IMR-90 (cell line): ENCODE measurements at places on chromosomes 1 and 21. TPM values are rescaled to one million over a fixed set of nuclear protein-coding genes. Genes with fewer than 3 reads are reported as not detected.

DNA sequence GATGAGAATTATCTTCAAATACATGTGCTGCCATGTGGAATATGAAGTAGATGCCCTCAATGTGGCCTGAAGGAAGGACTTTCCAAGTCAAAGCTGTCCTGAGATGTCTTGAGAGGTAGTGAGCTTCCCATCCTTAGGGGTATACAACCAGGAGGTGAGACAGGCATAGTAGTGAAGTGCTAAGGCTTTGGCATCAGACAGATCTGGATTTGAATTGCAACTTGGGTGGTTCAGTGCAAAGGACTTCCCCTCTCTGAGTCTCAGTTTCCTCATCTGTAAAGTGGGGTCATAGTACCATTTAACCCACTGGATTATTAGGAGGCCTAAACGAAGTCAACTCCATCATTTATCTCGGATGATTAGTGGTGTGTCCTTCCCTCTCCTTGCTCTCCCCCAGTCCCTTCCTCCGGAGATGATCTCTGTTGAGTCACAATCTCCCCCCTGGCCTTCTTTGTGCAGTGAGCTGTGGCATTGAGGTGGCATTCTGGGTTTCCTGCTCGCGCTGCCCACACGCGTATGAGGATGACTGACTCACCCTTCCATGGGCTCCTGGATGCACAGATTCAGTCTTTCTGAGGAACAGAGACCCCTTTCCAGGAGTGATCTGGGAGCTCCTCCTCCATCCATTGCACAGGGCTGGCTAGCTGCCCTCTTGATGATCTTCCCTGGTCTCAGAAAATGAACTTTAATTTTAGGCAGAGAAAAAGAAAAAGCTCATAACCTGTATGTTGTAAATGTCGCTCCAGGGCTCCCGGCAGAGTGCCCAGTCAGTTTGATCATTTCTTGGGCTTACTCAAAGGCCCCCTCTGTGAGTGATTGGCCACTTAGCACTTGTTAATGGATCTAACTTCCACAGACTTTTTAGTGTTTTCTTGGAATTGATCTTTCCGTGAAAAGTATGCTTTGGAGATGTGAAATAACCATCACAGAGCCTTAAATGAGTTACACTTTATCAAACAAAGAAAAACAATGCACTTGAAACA is 354.6 kb downstream of the PTPRU start:
- DNase-seq = peak; percentile 21

DNA sequence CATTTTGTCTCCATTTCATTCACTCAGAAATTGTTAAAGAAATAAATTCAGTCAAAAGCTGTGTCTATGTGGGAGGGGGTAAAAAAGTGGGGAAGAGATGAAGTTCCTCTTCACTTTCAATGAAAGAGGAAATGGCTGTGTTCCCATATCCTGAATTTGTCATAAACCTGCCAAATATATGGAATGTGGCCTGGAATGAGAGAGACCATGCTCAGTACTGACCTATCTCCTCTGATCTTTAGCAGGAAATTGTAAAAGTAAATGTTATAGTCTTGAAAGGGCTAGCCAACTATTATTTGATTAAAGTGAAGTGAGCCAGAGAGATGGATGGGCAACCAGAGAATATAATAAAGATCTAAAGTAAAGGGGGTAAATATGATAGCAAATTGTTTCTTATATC is 130.3 kb upstream of the C21orf91 start:
- no peak for DNase-seq

DNA sequence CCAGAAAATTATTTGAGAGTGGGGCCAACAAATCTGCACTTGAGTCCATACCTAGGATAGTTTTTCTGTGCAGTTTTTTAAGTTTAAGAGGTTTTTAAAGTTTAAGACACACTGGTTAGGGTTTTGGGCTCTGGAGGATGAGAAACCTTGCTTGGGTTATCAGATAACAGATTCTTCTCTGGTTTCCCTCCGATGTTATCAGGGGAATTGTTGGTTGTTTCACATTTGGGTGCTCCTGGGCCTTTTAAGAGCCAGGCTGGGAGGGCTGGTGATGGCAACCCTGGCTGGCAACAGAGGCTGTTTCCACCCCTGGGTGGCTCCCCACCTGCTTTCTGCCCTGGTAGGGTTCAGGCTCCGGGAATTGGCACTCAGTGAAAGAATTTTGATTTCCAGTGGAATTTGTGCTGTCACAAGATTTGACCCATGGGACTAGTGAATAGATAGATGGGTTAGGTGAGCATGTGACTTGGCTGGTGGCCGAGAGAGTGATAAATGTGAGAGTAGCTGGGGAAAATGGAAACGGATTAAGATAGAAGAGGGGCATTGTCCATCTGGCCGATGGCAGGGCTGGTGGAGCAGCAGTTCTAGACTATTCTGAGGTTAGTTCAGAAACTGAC is 14.8 kb downstream of the VANGL1 start:
- no peak for DNase-seq

- DNase-seq = no peak
These were observed 27.8 kb downstream of the CBR1 start for GRCh38 chr21:36097427-36098181.

GRCh38 chr1:184021728-184022127 is 15.8 kb downstream of the COLGALT2 start:
- DNase-seq = no peak

- no peak for DNase-seq
These were observed 32.1 kb downstream of the HSD17B7 start for GRCh38 chr1:162822391-162823200.

GRCh38 chr1:202531472-202531811 is 178.8 kb downstream of the SYT2 start:
- DNase-seq = no peak

DNA sequence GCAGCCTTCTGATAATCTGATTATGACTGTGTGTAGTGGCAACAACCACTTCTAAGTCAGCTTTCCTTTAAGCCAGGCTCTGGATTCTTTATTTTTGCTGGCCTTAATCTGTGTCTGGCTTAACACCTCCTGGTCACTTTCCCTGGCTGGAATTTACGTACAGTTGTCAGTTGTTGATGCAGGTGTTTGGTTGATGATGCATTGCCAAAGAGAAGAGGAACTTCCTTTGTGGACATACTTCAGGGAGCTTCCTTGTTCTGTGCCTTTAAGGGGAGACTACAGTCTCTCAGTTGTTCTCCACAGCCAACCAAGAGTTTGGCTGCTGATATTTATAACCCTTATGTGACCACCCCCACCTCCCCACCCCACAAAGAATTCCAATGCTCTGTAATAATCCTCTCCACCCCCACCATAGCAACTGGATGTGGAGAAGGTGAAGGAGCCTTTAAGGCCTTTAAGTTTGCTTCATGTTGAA is 96.0 kb upstream of the BMP8A start:
- peak; percentile 90 for DNase-seq

DNA sequence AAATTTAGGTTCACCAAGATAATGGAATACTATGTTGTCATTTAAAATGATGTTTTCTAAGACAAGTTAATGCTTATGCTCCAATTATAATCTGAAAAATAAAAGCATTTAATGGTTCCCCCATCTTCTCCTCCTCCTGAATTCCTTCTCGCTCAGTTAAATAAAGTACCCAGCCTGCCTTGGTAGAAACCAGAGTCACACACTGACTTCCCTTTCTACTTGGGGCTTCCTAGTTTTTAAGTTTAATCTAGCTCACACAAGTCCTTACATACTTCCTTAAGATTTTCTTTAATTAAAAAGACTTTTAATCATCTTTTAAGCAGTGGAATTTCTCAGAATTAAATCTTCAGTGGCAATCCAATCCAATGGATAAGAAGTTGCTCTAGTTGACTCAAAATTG is 32.9 kb downstream of the CD58 start:
- DNase-seq = no peak

DNA sequence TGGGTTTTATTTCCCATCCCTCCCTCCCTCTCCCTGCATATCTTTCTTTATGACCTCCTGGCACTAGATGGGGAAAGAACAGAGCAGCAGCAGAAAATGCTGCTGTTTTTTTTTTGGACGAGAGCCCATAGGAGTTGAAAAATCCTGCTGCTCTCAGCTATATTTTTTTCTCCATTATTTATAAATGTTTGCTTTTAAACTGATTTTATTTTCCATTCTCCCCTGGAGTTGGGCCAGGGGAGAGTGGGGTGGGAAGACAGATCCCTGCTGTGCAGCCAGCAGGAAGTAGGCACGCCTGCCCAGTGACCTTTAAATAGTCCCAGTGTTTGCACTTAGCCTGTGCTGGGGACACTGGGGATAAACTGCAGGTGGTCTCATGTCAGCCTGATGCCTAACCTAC is 17.4 kb downstream of the SFT2D2 start:
- DNase-seq = no peak

- DNase-seq = no peak
These were observed 110.0 kb upstream of the SPAG17 start for GRCh38 chr1:118294875-118295642.

GRCh38 chr1:243723050-243723449 is 127.0 kb downstream of the AKT3 start:
- no peak for DNase-seq

GRCh38 chr1:219244864-219245263 is 71.2 kb downstream of the LYPLAL1 start:
- DNase-seq = no peak

The C4BPB gene
- total RNA-seq = not detected in 2 replicates

The IQCC gene
- total RNA-seq = 1.9 and 2.2 TPM in 2 replicates

The RASAL2 gene
- total RNA-seq = 19.2 and 20.6 TPM in 2 replicates
